Activated CD4-positive, alpha-beta T cell treated with anti-CD3 and anti-CD28 coated beads, Interleukin-2, amount 50 U/mL, for 24 hours (primary cell): ENCODE measurements at places on chromosomes 4 and X.

DNA sequence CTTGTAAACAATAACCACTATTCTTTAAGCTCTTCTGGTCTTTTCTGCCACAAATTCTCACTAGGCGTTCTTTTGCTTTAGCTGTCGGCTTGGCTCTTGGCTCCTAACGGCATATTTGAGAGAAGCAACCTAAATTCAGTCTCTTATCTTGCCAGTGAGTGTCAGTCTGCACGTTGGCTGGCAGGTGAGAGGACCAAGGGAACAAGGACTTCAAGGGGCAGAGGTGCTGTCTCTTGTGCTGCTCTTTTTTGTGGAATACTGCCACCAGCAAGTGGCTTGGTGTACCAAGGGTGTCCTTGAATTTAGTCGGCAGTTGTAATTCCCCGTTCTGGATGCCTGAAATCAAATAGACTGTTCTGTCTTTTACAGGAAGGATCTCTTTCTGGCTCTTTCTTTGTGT lies 77.8 kb upstream of the SLC4A4 start:
- no peak for DNase-seq

- no peak for DNase-seq
These were observed 37.9 kb downstream of the EREG start for GRCh38 chr4:74402692-74403456.

- DNase-seq = no peak
These were observed 245.1 kb downstream of the INPP4B start for GRCh38 chr4:142600952-142601351.

- no peak for DNase-seq
These were observed 86.7 kb upstream of the TECRL start for GRCh38 chr4:64495946-64496345.

DNA sequence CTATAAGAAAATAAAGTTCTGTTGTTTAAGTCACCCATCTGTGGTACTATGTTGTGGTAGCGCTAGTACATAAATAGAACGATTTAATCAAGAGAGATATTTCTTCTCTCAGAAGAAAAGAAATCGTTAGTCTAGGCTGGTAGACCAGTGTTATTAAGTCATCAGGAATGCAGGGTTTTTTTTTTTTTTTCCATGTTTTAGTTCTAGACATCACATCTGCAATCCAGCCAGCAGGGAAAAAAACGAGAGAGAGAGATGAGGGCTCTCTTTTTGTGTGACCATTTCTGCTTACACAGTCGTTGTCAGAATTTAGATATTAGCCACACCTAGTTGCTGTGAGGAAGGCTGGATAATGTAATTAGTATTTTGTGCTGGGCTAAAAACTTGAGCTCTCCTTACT lies 417.4 kb downstream of the TMA16 start:
- DNase-seq = no peak

DNA sequence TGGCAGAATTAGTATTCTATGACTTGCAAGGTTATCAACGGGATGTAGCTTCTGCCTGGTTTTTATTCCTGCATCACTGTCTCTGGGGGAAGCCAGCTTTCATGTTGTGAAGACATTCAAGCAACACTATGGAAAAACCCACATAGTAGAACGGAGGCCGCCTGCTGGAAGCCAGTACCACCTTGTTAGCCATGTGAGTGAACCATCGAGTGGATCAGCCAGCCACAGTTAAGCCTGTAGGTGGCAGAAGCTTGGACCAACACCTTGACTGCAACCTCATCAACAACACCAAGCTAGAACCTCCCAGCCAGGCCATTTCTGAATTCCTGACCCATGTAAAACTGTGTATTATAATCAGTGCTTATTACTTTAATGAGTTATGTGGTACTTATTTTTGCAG lies 538.2 kb downstream of the KCNIP4 start:
- DNase-seq = no peak

- no peak for DNase-seq
These were observed 259.8 kb upstream of the ATOH1 start for GRCh38 chr4:93568758-93569157.

DNA sequence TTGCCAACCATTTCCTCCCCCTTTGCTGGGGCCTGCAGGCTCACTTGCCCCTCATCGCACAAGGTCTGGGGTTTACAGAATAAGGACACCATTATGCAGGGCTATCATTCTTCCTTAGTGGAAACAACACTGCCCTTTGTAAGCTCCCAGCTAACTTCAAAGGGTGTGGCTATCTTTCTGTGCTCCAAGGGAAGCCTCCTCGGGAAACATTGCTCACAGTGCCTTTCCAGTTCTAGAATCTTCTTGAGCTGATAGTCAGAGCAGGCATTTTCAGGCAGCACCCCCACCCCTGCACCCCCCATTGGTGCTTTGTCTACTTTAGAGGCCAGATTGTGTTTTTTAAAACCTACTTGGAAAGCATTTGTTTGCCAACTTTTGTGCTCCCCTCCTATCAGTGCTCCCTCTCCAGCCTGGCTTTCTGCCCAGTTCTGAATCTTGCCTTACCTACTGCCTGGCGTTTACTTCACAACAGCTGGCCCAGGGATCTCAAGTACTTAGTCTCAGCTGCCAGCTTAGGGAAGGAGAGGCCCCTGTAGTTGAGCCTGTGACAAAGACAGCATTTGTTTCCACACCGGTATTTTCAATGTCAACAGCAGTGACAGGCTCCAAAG lies 53.5 kb downstream of the PLAC1 start:
- no peak for DNase-seq

DNA sequence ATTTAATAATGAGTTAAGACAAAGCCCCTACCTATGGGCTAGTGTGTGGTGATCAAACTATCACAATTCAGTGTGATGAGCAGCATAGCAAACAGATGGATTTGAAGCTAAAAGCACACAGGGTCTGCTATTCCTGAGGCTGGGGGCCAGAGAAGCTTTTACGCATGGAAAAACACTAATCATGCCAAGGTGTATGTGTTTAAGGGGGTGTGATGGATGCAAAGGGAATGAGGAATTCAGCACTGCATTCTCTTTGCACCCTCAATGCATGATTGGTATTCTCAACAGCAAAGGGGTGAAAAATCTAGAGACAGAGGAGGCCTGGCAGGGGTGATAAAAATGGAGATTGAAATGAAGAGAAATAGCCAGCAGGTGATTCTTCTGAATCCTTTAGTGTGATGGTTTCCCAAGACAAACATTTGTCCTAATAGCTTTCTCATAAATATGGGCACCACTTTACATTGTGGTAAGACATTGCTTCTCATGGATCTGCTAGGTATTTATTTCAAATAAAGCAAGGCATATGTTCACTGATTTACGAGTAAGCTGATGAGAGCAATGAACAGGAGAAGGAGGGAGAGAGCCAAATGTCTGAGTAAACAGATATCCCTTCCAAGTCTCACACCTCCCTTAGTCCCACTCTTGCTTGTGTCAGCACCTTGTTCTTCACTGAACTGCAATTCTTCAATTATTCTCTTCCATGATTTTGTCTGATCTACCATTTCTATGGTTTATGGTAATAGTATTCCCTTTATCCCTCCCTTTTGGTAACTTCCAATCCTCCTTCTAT lies 15.7 kb downstream of the C1QTNF7 start:
- DNase-seq = no peak

DNA sequence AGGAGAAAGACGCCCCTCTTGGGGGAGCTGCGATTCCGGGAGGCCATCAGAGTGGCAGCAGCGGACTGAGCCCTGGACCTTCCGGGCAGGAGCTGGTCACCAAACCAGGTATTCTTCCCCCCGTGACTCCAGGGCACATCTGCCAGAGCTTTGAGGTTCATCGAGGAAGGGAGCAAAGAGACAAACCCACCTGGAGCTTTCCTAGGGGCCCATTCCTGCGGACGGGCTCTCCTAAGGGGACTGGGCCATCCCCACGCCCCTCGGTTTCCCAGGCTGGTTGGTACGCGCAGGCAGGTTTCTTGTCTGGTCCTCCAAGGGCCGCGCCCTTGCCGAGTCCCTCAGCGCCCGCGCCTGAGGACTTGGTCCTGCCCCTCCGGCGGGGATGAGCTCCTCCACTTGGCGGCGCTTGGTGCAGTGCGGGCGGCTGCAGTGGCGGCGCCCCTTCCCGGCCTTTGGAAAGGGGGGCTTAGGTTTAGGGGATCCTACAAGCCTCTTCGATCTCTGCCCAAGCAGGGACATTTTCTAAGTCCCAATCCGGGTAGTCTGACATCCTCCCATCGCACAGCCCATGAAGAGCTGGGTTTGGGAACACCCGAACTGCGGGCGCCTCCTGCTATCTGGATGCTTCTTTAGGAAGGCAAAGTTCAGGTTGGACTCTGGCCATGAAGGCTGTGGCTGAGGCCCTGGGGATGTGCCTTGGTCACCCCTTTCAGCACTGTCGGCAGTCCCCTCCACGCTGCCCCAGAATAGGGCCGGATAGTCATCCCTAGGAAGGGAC lies 538 bp downstream of the STBD1 start:
- DNase-seq = no peak

DNA sequence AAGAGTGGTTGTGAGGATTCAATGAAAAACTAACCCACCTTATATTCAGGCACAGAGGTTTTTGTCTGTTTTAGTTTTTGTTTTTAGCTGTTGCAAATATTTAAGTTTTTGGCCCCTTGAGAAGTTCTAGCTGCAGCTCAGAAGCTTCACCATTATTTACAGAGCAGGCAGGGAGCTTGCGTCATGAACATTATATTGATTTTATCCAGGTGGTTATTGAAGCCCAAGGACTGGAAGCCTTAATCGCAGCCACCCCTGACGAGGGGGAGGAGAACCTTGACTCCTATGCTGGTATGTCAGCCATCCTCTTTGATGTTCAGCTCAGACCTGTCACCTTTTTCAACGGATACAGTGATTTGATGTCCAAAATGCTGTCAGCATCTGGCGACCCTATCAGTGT lies 38.1 kb downstream of the MTTP start:
- no peak for DNase-seq

DNA sequence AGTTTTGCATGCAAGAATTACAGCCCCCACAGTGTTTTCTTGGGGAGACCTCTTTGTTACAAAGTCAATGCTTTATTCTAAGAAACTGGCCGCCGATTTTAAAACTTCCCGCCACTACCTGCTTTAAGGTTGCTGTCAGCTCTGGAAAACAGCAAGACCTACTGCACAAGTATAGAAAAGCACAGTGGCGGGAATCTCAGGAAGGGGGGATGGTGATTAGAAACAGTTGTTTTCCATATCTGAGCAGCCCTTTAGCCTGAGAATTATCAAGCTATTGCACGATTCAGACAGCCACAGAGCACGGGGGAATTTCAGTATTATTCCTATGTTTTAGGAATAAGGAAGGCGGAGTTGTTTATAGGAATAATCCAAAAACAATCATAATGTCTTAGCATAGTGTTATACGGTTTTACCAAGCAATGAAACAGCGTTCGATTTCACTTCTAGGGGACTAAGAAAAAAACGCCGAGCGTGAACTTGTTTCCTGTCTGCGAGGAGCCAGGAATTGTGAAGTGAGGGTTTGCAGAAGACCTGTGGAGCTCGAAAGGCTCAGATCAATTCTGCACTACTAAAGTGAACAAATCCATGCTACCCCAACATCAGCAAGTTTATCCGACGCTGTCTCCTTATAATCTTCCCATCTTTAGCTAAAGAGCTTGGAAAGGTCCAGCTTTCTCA lies 81.3 kb downstream of the HMGN5 start:
- no peak for DNase-seq

- DNase-seq = no peak
These were observed 142.9 kb upstream of the ARX start for GRCh38 chrX:25158635-25159034.

GRCh38 chr4:16092682-16093319 lies 9.0 kb upstream of the PROM1 start:
- DNase-seq = no peak

GRCh38 chr4:7657545-7658297 lies 223.0 kb upstream of the PSAPL1 start:
- DNase-seq = no peak
